ENCODE measurements at places on chromosomes 1 and 21. TPM values are rescaled to one million over a fixed set of nuclear protein-coding genes. Genes with fewer than 3 reads are reported as not detected.

- DNase-seq = peak; percentile 30
Observed at GRCh38 chr1:228392111-228392936, 14.3 kb downstream of the TRIM11 start.

DNA sequence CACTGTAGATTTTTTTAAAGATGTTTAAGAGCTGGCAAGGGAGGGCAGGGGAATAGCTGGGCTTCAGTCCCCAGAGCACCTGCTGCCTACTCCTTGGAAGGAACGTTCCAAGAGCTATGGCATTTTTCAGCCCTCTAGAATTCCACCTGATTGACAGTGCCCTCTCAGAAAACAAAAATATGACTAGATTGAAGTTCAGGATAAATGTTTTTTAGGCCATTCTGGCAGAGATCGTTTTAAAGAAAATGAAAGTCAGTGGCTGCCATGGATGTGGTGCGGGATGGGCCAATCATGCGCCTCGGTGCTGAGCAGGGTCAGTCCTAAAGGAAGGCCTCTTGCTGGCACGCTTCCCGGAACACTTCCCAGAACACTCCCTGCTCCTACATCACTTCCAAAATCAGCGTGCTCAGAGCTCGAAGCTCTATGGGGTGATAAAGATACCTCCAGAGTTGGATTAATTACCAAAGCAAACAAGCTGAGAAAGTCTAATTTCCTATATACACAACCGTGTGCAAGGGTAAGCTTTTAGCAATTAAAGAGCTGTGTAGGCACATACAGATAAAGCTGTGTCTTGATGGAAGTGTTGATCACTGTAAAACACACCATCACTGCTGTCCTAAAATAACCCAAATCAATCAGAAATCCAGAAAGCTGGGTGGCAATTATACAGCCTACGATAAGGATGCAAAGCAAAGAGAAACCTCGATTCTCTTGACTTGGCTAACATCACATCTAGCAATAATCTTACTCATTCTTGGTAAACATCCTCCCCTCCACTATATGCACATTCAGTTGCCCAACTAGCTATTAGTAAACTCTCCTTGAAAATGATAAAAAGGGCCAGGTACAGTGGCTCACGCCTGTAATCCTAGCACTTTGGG lies 34.6 kb downstream of the TGFBR3 start:
- DNase-seq = peak; percentile 86

DNA sequence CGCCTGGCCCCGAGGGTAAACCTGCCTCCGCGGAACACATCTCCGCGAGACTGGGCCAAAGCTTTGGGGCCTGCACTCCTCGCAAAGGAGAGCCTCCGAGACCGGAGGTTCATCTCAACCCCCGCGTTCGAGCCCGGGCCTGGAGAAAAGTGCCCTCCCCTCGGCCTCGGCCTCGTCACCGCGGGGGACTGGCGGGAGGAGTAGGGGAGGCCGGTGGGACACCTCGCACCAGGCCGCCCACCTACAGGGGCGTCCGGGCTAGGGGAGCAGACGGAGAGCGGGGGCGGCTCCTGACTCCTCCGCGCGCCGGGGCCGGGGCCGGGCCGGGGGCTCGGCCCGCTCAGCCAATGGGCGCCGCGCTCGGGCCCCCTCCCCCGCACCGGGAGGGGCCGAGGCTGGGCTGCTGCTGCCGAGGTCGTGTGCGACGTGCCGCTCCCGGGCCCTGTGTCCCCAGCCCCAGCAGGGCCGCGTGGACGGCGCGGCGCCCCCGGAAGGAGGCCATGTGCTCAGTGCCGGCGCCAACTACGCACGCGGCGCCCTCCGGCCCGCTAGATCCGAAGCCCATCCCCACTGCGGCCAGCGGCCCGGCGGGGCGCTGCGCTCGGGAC lies 684 bp downstream of the SLC2A1 start:
- peak; percentile 80 for DNase-seq

- DNase-seq = peak; percentile 6
Observed at GRCh38 chr1:21626921-21627339, 42.2 kb downstream of the RAP1GAP start.

DNA sequence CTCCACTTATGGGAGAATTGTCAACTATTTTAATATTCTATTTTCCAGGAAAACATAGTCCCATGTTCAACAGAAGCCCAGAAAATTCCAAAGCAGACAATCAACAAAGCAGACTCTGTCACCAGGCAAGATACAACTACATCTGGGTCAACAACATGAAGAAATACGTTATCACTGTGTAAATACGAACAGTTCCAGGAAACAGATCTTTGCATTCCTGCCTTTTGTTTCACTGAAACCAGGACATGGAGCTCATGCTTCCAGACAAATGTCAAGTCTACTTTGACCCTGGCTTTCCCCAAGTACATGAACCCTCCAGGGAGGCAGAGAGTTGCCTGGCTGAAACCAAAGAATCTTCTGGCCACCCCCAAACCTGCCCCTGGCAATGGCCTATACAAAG lies 106.7 kb downstream of the SETD4 start:
- DNase-seq = no peak

DNA sequence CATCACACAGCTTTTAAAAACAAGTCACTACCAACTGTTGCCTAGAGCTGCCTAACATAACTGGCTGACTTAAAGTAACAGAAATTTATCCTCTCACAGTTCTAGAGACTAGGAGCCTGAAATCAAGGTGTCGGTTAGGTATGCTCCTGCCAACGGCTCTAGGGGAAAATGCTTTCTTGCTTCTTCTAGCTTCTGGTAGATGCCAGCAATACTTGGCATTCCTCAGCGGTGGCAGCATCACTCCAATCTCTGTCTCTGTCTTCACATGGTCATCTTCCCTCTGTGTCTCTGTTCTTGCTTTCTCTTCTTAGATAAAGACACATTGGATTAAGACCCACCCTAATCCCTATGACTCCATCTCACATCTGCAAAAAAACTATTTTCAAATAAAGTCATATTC lies 51.5 kb downstream of the DMRTA2 start:
- DNase-seq = peak; percentile 13

- no peak for DNase-seq
Observed at GRCh38 chr1:101317590-101317989, 80.8 kb downstream of the S1PR1 start.

GRCh38 chr1:243475966-243476365 lies 220.1 kb downstream of the SDCCAG8 start:
- no peak for DNase-seq

DNA sequence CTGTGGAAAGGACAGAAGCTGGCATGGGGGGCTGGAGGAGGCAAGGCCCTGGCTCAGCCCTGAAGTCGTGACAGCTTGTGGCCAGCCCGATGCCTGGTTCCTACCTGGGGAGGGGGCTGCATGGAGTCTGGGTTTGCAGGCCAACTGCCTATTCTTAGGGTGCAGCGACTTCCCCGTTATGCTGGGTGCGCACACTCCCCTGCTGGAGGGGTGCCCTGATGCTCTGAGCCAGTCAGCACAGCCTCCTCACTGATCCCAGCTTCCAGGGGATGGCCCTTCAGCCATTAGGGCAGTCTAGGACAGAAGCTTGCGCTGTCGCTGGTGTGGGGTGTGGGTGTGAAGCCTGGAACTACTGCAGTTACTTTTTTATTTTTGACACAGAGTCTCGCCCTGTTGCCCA lies 30.0 kb upstream of the SLC19A1 start:
- no peak for DNase-seq

- no peak for DNase-seq
Observed at GRCh38 chr1:118997225-118997624, 9.1 kb upstream of the TBX15 start.

GRCh38 chr1:115847787-115848186 lies 6.9 kb upstream of the NHLH2 start:
- DNase-seq = no peak

DNA sequence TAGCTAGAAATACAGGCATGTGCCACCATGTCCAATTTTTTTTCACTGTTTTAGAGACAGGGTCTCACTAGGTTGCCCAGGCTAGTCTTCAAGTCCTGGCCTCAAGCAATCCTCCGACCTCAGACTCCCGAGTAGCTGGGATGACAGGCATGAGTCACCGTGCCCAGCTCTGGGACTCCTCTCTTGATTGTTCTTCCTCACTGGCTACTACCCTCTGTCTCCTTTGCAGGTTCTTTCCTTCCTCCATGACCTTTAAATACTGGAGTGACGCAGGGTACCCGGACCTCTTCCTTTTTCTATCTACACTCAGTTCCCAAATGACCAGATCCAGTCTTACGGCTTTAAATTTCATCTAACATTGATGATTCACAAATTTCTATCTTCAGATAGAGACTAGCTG lies 34.9 kb downstream of the ASH1L start:
- no peak for DNase-seq

- DNase-seq = no peak
Observed at GRCh38 chr1:7476861-7477547, 294.1 kb upstream of the VAMP3 start.

DNA sequence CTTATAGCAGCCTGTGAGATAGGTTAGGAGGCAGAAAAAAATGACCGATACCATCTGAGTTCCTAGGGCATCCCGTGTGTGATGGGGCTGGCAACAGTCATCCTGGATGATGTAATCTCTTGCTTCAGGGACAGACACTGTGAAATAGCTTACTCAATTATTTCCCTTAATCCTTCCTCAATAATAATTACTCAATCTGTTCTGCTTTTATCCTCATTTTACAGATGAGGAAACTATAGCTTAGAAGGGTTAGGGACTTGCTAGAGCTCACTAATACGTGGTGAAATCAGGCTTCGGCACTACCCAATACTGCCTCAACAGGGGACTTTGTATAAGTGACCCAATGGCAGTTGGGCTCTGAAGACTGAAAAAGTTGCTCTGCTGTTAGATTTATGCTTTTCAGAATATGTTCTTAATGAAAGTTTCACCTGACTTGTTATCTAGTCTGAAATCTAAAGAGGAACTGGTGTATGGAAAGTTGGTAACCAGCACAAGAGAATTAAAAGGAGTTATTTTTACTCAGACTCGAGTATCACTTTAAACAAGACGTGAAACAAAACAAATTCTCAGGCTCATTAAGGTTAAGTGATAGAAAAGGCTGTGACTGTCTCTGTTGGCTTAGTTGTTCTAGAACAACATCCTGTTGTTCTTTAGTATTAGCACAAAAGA lies 14.4 kb downstream of the CD55 start:
- DNase-seq = peak; percentile 64

GRCh38 chr1:58813361-58813760 lies 29.5 kb upstream of the JUN start:
- no peak for DNase-seq

GRCh38 chr1:232810856-232811255 lies 5.6 kb downstream of the MAP10 start:
- DNase-seq = no peak

- peak; percentile 54 for DNase-seq
Observed at GRCh38 chr21:28444111-28444510, 548.6 kb downstream of the LTN1 start.

DNA sequence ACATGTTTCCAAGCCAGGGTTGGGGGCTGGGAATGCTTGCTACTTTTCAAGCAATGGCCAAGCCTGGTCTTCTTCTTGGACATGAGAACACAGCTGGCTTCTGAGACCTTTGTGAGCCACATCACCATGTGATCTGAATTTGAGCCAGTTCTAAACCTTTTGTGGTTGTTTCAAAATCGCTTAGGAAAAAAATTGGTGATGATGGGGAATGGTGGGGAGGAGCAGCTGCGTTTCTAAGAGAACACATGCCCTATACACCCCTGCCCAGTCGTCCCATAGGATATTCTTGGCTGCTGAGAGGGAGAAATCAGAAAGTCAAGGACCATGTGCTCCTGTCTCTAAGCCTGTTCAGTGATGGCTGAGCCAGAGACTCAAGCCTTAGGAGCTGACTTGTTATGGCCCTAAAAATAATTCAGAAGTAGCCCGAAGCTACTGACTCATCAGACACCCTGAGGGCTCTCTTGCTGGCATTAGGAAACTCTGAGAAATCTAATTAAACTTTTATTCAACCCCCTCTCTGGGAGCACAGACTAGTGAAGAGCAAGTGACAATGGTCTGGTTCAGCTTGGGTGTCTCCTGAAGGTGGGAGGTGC lies 30.5 kb downstream of the CCDC185 start:
- peak; percentile 74 for DNase-seq

DNA sequence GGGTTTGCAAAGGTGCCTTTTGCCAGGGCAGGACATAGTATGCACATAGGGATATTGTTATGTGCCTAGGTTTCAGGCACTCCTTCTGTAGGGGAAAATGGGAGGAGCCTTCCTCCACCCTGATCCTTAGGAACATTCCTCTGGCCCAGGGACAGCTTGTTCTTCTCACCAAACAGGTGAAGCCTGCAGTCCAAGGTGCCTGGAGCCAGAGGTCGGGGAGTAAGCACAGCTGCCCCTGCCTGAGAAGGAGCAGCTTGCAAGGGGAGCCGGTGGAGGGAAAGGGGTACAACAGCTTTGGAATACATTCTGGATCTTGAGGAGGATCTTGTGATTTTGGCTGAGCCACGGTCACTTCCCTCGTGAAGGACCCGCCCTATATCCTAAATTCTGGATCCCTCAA lies 82.4 kb upstream of the CD1D start:
- DNase-seq = no peak

DNA sequence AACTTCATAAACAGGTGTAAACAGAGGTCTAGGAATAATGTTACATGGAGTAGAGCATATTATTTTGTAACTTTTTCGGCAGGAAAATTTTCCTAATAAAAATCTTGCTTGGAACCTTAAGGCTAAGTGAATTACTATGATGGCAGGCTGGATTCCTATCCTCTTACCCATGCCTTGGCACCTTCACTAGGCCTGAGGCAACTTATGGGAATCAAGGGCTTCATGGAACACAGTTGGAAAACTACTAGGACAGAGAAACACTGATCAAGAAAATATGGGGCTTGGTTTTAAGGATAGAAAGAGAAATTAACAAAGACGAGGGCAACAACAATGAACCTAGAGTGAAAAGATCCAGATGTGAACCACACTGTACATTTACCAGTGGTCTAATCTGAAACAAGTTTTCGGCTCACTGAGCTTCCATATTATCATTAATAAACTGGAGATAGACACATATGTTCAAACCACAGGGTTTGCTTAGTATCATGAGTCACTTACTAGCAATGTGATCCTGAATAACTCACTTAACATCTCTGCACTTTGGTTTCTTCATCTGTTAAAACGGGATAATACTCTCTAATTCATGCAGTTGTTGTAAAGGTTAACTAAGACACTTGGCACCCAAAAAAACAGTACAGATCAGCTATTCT lies 68.5 kb downstream of the GPATCH2 start:
- peak; percentile 79 for DNase-seq

DNA sequence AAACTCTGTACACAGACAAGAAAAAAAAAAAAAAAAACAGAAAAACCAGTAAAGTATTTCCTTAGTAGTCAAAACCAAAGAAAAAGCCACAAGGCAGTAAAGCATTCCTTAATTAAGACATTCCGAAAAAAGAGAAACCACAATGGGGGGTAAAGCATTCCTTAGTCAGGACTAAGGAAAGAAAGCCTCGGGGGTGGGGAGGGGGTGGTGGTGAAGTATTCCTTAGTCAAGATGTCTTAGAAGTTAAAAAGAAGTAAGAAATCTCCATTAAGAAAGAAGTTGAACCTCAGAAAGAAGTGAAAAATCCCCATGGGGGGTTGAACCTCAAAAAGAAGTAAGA lies 28.2 kb upstream of the FMO1 start:
- DNase-seq = peak; percentile 68

- no peak for DNase-seq
Observed at GRCh38 chr1:222040955-222041354, 299.1 kb upstream of the DUSP10 start.

SMPDL3B gene
- total RNA-seq = not detected

ADGRL2 gene
- total RNA-seq = 43.4 TPM

ADAMTS1 gene
- total RNA-seq = 166 TPM

ZMYND12 gene
- 3.2 TPM for total RNA-seq

AADACL4 gene
- not detected for total RNA-seq

MARCKSL1 gene
- total RNA-seq = 13.5 TPM

C4BPA gene
- not detected for total RNA-seq

MRPL24 gene
- total RNA-seq = 55.7 TPM

KCNA2 gene
- total RNA-seq = not detected

UQCRHL gene
- total RNA-seq = 0.51 TPM

ALDH4A1 gene
- 26.4 TPM for total RNA-seq

OR6N1 gene
- total RNA-seq = not detected

Measured in GM23248 (cell line).